Activated CD4-positive, alpha-beta T cell treated with anti-CD3 and anti-CD28 coated beads, Interleukin-2, amount 10 ng/mL, durations not matched to agents 24 days and 14 days (primary cell): ENCODE measurements at places on chromosomes 12 and 14. TPM values are rescaled to one million over a fixed set of nuclear protein-coding genes. Genes with fewer than 3 reads are reported as not detected.

Gene ACOT6
- not detected in 2 replicates for total RNA-seq

Gene SOCS4
- total RNA-seq, result 36.4 and 39.6 TPM in 2 replicates

Gene CCDC198
- total RNA-seq, result not detected in 2 replicates

Gene NEUROD4
- total RNA-seq, result not detected in 2 replicates

Gene BMAL2
- 55.9 and 58.8 TPM in 2 replicates for total RNA-seq

Gene FOXN3
- 80.0 and 85.2 TPM in 2 replicates for total RNA-seq

Gene HVCN1
- total RNA-seq, result 17.9 and 18.0 TPM in 2 replicates

Gene CIDEB
- total RNA-seq, result 21.8 and 22.2 TPM in 2 replicates

Gene CIROP
- total RNA-seq, result not detected in 2 replicates

Gene TCL1B
- not detected in 2 replicates for total RNA-seq

Gene TRMT5
- 16.1 and 18.0 TPM in 2 replicates for total RNA-seq

- DNase-seq, result peak; percentile 79
These were observed 259.5 kb upstream of the E2F7 start for GRCh38 chr12:77324763-77325468.

DNA sequence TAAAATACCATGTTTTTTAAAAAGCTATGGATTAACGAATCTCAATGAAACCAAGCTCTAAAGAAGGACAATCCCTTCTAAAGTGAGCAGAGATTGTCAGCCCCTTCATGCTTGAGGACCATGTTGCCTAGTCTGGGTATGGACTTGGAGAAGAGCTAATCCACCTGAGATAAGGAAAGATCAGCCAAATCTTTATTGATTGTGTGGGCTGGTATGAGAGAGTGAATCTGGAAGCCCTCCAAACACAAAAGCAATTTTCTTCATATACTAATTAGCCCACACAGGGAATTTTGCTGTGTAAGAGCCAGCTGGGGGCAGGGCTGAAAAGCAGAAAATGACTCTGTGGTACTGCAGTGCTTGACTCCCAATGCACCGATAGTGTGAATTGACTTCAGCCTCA, 47.4 kb upstream of the DICER1 start:
- DNase-seq, result no peak

- no peak for DNase-seq
These were observed 86.3 kb downstream of the LRP6 start for GRCh38 chr12:12180575-12180974.

- no peak for DNase-seq
These were observed 33.8 kb downstream of the ZFP36L1 start for GRCh38 chr14:68759017-68759560.

DNA sequence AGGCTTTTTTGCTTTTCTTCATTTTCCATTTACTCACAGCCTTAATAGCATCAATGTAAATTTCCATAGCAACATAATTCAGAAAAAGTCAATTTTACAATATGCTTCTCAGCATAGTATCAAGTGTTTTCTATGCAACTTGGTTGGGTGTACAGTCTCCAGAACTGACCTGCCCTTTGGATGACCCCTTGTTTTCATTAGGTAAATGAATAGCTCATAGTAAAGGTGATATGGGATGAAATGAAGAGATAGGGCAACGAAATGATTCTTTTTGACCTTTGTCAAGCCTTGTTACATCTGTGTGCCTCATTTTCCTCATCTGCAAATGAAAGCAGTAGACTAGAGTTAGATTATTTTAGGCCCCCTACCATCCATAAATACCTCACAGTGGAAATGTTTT, 1081.0 kb downstream of the TMTC2 start:
- no peak for DNase-seq

DNA sequence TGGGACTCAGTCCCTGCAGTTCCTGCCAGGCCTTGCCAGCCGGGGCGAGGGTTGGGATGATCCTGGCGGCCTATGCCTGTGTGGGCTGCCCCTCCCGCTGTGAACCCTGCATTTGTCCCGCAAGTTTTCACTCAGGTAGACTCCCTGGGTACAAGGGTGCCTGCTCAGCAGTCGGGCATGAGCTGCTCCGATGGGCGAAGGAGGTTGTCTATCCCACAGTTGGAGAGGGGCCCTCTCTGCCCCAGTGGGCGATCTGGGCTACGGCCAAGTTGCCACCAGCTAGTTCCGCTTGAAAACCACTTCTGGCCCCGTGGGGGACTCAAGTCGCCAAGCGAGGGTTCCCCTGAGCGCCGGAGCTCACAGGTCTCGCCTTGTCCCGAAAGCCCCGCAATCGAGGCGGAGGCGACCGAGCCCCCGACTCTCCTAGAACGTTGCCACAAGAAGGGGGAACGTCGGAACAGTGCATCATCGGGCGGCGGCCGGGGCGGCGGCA, 365 bp upstream of the TPI1 start:
- no peak for DNase-seq

DNA sequence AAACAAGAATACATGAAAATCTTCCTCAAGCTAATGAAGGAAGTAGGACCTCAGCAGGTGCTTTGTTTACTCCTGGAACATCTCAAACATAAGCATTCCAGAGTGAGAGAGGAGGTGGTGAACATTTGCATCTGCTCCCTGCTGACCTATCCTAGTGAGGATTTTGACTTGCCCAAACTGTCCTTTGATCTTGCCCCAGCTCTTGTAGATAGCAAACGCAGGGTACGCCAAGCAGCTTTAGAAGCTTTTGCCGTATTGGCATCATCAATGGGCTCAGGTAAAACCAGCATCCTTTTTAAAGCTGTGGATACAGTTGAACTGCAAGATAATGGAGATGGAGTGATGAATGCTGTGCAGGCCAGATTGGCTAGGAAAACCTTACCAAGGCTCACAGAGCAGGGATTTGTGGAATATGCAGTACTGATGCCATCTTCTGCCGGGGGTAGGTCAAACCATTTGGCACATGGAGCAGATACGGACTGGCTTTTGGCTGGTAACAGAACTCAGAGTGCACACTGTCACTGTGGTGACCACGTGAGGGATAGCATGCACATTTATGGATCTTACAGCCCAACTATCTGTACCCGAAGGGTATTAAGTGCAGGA, 1.9 kb downstream of the TOGARAM1 start:
- DNase-seq, result peak; percentile 67

DNA sequence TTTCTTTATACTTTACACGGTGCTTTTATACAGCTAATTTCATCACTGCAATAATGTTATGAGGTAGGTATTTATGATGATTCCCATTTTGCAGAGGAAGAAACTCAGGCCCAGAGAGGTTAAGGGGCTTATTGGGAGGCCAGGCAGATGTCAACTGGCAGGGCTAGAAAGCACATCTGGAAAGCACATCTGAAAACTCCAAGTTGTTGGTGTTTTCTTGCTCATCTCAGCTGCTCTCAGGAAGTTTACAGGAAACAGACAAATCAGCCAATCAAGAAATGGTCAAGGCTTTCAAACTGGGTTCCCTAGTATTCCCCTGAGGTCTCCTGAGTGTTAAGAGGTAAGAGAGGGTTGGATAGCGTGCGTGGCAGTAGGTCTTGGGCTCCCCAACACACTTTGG, 124.1 kb upstream of the MED13L start:
- no peak for DNase-seq

- peak; percentile 12 for DNase-seq
These were observed 81.1 kb upstream of the ST8SIA1 start for GRCh38 chr12:22415342-22416309.

DNA sequence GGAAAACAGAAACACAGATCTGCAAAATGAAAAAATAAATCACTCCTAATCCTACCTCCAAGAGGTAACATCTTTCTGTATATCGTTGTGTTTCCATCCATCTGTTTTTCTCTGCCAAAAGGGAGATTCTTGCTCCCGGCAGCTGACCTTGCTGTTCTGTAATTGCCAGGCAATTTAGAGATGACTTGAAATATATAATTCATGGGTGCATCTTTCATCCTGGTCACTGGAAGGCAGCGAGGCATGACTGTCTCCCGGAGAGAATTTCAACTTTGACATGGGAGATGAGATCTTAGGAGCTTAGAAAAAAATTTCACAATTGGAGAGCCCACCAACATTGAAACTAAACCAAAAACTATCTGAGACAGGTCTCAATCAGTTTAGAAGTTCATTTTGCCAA, 53.0 kb downstream of the WSCD2 start:
- DNase-seq, result no peak

GRCh38 chr12:46675736-46676135, 150.1 kb downstream of the SLC38A4 start:
- DNase-seq, result peak; percentile 62

- DNase-seq, result peak; percentile 89
These were observed 22.3 kb upstream of the P2RX7 start for GRCh38 chr12:121110211-121110940.
